ENCODE measurements at places on chromosomes 16 and 17.

- DNase-seq, result no peak
Measured at GRCh38 chr16:7182510-7183109, 150.0 kb upstream of the RBFOX1 start.

GRCh38 chr17:72351884-72352346, 231.1 kb downstream of the SOX9 start:
- DNase-seq, result no peak

- DNase-seq, result no peak
Measured at GRCh38 chr16:88460496-88461330, 7.6 kb downstream of the ZFPM1 start.

- DNase-seq, result no peak
Measured at GRCh38 chr16:86608301-86608747, 30.0 kb downstream of the FOXL1 start.

DNA sequence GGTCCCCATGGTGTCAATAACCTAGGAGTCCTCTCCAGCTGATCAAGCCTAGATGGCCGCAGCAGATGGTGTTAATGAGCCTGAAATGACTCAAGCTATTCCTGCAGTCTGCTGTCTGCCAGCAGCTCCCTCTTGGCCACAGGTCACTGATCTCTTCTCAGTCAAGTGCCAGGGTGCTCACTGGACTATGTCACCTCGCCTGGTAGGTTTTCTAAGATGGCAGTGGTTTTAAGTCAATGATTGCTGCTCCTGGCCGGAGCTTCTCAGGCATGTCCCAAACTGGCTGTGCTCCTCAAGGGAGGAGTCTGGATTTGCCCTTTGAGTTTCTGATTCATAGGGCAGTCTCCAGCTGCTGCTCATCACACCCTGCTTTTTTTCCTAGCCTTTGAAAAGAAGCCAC, 58.6 kb upstream of the SHISA6 start:
- DNase-seq, result no peak

DNA sequence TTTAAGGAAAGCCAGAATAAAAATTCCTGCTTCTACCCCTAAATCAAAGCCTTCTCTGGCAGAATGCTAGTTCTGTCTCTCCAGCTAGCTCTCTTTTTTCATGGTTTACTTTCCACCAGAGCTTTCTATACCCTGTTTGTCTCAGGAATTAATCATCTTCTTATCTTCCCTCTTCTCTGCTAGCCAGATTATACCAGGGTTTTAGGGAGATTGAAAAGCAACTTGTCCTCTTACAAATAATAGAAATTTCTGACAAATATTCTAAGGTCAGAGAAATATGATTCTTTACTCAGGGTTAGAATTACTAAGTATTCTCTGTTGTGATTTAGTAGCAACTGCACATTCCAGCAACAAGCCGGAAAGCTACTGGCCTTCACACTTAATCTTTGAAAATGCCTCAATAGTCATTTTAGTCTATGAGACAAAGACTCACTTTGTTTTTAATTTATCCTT, 166.4 kb downstream of the TANC2 start:
- no peak for DNase-seq

DNA sequence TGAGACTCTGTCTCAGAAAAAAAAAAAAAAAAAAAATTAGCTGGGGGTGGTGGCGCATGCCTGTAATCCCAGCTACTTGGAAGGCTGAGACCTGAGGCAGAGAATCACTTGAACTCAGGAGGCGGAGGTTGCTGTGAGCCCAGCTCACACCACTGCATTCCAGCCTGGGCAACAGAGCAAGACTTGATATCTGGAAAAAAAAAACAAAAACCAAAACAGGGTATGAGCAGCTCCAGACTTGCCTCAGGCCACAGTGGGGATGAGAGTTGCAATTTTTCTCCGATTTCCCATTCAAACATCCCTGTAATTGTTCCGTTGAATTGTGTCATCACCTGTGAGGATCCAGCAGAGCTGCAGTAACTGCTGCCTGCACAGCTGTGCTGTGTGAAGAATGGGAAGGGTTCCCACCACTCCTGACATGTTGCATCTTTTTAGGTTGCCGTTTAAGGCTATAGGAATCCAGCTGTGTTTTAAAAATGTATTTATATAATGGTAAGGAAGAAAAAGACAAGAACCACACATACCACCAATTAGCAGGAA, 150.0 kb downstream of the VPS53 start:
- no peak for DNase-seq

DNA sequence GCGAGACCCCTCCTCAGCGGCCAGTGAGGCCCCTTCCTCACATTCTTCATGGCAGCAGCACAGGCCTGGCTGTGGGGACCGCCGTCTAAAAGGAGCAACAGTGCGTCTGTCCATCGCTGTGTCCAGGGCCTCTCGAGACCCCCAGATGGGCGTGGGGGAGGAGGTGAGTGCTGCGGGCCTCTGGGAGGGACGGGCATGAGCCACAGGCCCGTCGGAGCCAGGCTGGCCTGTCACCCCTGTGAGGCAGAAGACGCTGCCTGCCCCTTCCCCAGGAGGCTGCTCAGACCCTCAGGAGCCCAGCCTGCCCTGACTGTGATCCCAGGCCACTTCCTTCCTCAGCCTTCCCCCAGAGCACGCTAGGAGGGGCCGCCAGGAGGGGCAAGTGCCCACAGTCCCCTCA, 2.1 kb upstream of the PYCR1 start:
- no peak for DNase-seq

GRCh38 chr16:90040152-90041023, 21.1 kb upstream of the DBNDD1 start:
- no peak for DNase-seq

- DNase-seq, result no peak
Measured at GRCh38 chr17:2150806-2151205, 95.9 kb downstream of the HIC1 start.

DNA sequence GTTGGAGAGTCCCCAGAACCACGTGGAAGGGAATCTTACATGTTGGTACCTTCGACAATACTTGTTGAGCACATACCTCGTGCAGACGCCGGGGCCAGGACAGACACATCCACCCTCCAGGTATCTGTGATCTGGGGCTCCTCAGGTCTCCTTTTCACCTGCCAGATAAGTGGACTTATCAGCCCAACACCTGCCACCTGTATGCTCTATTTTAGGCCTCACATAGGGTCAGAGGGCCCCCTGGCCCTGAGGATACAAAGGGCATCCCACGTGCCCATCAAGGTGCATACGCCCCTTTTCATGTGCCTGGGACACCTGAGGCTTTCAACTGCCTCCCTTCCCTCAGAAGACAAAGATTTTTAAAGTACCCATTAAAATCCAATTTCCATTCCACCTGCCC, 212.7 kb downstream of the MRTFB start:
- DNase-seq, result no peak

DNA sequence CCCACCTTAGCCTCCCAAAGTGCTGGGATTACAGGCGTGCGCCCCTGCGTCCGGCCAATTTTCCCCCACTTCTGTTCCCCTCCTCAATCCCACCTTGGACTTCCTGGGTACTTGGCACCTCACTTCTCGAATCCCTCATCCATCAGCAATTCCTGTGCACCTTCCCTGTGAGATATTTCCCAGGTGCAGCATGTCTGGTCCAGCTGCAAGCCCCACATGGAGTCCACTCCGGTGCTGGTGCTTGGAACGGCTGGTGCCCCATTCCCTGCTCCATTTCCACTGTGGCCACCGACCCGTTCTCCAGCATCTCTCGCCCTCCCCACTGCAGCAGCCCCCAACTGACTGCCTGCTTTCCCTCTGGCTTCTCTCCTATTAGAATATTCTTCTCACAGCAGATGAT, 35.3 kb downstream of the NOL11 start:
- no peak for DNase-seq

DNA sequence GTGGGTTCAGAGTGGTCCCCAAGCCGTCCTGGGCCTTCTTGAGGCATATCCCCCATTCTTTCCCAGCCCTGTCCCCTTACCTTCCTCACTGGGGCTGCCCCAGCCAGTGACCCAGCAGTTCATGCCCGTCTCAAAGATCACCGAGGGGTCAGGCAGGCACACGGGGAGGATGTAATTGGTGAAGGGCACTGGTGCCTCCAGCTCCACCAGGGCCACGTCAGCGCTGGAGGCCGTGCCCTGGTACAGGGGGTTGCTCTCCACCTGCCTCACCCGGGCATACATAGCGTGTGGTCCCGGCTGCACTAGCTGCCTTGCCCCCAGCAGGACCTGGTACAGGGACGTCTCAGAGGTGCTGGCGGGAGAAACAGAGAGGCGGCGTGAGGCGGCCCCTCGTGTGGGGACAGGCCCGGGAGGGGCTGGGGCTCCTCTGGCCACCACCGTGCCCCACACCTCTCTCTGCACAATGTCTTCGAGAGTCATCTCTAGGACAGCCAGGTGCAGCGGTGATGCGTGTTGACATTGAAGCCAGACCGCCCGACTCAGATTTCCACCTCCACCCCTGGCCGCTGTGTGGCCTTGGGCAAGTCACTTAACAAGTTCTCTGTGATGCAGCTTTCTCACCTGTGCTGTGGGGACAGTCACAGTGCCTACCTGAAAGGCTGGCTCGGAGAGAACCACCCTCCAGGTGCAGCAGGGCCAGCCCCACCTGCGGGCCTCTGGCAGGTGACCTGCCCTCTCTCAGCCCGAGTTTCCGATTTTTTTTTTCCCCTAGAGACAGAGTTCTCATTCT, 5.8 kb downstream of the PRSS27 start:
- no peak for DNase-seq

GRCh38 chr17:57948555-57949420, 6.4 kb downstream of the CUEDC1 start:
- no peak for DNase-seq

- DNase-seq, result no peak
Measured at GRCh38 chr16:79369796-79370195, 230.7 kb downstream of the MAF start.

- DNase-seq, result no peak
Measured at GRCh38 chr16:60337671-60338070, 1603.6 kb upstream of the GOT2 start.

DNA sequence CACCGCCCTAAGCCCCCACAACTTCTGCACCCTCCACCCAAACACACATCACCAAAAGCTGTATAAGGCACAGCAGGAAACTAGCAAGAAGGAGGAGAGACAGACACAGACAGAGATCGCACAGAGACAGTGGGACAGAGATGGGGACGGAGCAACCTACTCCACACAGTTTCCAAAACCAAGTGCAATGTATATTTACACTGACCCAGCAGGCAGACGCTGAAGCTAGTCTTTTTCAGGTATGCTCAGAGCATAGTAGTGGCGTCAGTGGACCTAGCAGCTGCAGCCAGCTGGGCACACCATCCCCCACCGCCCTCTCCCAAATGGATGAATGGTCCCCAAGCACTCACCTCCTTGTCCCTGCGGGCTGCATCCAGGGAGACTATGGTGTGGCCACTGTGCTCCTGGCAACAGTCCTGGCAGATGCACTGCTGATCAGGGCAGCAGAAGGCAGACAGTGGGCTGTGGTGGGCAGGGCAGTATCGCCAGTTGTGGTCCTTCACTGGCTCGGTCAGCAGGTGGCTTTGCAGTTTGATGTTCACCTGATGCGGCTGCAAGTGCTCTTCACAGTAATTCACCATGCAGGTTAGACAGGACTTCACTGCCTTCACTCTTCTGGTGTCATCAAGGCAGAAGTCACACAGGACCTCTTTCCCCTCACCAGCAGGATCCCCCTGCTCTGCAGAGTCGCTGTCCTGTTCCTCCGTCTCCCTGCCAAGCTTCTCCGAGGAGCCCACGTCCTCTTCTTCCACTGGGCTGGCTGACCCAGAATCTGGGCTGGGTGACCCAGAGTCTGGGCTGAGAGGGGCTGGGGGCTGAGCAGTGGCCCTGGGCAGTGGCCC, 31.5 kb upstream of the FBXW10B start:
- no peak for DNase-seq

DNA sequence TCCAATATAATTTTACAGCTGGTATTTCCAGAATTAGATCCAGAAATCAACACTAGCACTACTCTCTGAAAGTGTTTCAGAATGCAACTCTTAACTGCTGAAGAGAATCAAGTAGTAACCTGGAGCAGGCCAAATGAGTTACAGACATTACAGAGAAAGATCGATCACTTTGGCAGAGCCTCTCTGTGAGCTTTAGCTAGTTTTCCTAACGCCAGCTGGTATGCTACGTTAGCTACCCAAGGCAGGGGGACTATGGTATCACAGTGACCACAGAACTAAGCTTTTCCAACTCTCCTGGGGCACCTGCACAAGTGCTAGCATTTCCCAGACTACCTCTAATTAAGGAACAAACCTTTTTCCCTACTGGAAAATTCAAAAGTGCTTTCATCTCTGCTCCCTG, 30.4 kb downstream of the TRAF4 start:
- no peak for DNase-seq

GRCh38 chr17:47803751-47804150, 17.8 kb downstream of the OSBPL7 start:
- no peak for DNase-seq

GRCh38 chr16:22320572-22321339, 23.5 kb downstream of the POLR3E start:
- DNase-seq, result no peak

- no peak for DNase-seq
Measured at GRCh38 chr16:54540525-54541180, 254.1 kb upstream of the IRX3 start.

DNA sequence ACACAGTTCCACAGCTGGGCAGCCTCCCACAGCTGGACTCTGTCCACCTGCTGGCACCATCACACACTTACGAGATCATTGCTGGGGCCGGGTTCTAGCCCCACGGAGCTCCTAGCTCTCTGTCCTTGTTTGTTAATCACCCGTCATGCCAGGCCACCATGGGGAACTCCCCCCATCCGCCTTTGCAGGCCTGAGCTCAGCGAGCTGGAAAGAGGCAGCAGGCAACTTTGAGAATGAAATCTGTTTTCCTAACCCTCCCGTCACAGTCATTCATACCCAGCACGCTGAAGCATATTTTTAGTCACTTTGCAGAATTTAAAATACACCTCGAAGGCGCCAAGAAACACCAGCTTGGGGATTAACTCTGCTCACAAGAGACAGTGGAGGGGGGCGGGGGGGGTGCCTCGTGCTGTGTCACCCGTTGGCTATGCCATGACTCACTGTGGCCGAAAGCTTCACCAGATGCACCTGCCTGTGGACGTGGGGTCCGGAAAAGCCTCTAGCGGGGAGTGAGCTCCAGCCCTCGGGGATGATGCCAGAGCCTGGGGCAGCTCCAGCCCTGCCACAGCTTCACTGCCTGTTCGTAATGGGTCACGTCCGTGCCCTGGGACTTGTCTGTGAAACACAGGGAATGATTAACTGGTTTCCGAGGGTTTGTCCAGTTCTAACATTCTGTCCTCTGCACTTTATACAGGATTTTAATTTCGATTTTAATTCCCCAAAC, 1.4 kb upstream of the SPNS2 start:
- no peak for DNase-seq

DNA sequence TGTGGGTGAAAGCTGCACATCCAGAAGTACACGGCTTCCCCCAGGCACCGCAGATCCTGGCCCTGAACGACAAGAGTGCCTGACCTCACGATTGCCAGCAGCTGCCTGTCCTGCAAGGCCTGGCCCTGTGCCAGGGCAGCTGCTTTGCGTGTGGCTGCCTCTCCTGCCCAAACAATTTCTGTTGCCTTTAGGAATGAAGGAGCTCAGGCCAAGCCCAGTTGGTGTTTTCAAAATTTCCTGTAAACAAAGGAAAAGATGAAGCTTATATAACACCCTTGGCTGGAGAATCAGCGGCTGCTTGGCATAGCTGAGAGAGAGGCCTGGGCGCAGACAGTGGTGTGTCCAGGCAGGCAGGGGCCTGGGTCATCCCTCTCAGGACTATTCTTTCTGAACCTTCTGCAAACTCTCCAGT, 11.7 kb upstream of the SLC47A2 start:
- DNase-seq, result no peak

GRCh38 chr16:74585846-74586443, 21.0 kb downstream of the GLG1 start:
- no peak for DNase-seq

Data from stimulated activated CD4-positive, alpha-beta T cell treated with anti-CD3 and anti-CD28 coated beads, Interleukin-4, amount 100 ng/mL, for 4 hours (primary cell).